Right kidney (tissue), 9 donors: ENCODE measurements at places on chromosomes 11 and 22.
A peak's percentile ranks its signal among the peaks of the same experiment; 100 is the strongest.

- DNase-seq, result no peak
Observed at GRCh38 chr11:95108159-95108611, 18.5 kb downstream of the ENDOD1 start.

DNA sequence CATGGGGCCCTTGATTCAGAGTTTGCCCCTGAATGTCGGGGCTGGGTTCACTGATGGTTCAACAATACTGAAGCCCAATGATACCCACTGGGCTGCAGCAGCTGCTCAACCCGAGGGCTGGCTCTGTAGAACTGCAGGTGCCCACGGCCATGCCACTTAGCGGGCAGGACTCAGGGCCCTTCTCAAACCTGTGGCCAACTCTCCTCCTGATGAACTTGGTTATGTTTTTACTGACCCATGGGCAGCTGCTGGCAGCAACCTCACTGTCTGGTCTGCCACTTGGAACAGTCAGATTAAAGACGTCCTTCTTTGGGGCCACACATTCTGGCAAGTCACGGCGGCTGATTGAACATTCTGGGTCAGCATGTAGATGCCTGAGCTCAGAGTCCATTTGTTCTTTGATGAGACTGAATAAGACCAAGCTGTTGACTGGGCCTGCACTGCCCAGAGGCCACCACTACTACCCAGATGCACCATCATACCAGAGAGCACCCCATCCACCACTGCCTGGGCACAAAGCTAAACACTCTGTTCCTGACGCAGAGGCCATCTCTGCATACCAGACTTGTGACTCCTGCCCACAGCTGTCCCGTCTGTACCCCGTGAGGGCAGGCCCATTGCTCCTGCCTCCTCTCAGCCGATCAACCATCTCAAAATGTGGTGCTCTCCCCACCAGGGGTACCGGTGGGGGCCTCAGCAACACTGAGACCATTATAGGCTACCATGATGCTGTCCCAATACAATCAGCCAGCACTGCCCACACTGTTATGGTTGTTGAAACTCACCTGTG is 67.8 kb downstream of the SHANK2 start:
- DNase-seq, result no peak

DNA sequence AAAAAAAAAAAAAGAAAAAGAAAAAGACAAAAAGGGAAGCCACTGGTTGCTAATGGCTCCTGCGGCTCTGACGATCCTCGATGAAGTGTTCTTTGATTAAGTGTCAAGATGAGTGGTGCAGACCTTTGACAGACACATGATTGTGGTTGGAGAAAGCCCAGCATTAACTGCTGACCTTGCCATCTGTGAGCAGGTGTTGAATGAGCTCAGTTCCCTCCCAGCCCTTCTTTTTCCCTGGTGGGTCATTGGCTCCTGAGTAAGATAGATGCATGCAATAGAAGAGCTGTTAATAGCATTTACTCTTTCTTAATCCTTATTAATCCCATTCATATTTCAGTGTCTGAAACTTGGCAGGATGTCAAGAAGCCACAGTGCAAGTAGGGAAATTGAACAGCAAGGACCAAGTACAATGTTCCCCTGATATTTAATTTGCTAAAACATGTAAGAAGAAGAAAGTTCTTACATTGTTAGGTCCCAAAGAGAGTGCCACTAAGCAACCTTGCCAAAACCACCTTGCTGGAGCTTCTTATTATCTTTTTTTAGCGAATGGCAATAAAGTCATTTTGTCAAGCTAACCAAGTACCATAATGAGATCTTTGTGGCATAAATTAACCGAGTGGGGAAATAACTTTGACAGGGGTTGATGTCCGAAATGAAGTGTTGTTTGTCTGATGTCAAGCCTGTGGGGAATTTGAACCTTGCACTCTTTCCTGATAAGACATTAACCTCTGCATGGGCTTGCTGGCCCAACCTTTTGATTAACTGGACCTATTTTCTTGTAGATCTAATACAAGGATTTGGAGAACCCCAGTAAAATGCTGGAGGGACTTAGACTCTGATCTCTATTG is 113.7 kb downstream of the PTPRJ start:
- DNase-seq, result no peak

GRCh38 chr11:58914821-58915543 is 24.3 kb upstream of the GLYATL1 start:
- no peak for DNase-seq

DNA sequence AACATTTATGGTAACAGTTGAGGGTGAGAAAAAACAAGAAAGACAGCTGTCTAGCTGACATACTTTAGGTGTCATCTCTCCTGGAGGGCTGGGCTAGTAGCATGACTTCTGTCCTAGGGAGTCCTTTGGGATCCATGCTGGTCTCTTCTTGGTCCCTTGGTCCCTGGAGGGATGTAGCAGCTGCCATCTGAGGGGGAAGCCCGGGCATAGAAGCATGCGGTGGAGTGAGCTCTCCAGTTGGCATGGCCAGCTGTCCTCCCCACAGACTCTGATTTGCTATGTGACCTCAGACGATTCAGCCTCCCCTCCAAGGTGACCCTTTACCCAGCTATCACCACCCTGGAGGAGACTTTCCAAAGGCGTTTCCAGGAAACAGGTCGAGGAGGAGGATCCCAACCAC is 28.7 kb downstream of the POU2F3 start:
- no peak for DNase-seq

- DNase-seq, result no peak
Observed at GRCh38 chr11:134742224-134742612, 330.2 kb upstream of the B3GAT1 start.

DNA sequence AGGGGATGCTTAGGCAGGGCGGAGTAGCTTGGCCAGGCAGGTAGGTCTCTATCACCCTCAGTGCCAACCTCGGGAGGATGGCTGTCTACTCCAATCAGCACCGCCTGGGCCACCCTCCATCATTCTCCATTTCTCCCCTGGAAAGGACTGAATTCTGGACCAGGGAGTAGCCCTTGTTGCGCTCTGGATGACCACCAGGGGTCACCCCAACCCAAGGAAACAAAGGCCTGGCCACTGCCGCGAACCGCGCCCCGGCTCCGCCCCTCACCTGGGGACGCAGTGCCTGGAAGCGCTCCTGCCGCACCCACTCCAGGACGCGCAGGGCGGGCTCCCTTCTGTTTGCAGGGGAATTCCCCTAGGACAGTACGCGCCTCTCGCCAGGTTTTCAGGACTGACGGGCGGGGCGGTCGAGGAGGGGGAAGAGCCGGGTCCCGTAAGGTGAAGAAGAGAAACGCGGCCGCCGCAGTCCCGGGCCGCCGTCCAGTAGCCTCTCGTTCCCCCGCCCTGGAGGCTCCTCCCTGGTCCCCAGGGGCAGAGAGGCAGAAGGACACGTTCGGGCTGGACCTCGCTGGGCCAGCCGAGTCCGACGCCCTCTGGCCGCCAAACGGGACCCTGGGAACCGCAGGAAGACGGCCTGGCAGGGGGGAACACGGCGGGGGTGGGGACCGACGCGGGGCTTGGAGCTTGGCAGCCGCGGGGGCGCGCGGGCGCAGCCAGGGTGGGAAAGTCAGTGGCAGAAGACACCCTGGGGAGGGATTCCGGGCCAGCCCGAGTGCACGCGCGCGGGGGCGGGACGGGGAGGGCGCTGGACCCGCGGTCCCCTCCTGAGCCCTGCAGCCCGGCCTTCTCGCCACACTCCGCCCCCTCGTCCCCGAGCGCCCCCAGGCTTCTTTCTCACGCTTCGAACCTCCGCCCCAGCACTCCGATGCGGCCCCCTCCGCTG is 7.1 kb downstream of the SCN4B start:
- DNase-seq, result peak; percentile 89

DNA sequence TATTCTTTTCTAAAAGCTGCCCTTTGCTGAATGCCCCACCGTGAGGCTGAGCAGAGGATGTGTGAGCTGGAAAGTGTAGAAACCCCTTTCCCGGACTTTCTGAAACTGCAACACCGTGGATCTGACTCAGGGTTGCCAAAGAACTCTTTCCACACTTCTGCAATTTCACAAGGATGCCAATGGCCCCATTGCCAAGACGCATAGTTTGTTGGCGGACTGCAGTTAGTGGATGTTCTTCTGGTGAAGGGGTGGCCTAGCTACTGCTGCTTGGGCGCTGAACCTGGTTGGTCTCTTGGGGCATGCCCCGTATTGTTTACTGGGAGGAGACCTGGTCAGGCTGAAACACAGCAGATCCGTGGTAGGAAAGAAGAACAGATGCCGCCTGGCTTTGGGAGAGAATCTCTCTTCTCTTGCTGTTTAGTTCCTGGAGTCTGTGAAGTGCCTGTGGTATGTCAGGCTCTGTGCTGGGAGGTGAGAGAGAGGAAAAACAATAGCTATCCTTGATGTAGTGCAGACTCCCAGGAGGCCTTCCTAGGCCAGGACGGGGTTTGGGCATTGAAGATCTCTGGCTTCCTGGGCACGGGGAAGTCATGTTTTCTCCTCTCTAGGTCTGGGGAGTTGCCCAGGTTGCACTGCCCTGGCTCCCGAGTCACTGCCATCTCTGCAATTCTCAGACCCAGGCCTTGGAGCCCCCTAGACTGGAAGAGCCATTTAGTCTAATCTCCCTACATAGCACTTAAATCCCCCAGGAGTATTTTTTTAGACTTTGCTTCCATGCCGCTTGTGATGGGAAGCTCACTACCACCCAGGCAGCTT is 26.9 kb downstream of the CD82 start:
- DNase-seq, result no peak

DNA sequence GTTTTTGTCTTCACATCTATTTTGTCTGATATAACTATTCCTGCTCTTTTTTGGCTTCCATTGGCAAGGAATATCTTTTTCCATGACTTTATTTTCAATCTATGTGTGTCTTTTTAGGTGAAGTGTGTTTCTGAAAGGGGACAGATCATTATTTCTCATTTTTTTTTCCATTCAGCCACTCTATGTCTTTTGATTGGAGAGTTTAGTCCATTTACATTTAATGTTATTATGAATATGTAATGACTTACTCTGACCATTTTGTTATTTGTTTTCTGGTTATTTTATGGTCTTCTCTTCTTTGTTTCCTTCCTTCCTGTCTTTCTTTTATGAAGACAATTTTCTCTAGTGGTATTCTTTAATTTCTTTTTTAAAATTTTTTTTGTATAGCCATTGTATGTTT is 178.6 kb upstream of the CNTN5 start:
- DNase-seq, result no peak

DNA sequence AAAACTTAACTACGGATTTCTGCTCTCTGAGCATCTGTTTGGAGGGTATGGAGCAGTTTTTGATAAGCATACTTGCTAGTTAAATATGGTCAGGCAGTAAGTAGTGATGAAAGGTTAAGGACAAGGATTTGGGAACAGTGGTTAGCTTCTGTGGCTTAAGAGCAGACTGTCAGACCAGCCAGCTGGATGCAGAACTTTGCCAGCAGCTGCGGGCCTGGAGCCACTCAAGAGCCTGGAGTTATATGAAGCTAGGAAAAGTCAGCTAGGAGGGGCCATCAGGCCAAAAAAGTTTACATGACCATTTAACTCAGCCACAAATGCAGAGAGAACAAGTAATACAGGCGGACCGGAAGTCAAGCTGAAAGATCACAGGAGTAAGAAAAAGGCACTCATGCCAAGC is 1817.7 kb downstream of the LRRC4C start:
- no peak for DNase-seq

DNA sequence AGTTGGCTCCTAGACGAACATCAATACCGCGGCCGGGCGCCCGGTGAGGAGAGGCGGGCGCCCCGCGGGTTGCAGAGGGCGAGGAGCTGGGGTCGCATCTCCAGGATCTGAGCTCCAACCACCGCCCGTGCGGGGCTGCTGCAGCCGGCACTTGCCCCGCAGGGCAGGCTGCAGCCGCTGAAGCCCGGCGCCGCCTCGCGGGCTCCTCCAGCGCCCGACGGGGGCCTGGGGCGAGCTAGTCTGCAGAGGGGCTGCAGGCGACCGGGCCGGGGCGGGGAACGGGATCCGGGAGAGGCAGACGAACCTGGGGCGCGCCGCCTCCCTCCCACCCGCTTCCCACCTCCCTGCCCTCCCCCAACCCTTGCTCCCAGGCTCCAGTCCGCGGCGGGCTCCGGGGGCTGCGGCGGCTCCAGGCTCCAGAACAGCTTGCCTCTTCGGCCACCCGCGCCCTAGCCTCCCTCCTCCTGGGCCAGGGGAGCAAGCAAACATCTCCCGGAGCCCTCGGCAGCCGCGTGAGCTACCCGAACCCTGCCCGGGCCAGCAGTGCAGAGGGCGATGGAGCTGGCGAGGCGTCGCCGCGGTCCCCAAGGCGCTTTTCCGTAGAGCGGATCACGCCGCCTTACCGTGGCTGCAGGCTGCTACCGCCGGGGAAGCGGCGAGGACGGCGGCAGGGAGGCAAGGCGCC is 802 bp downstream of the TENM4 start:
- DNase-seq, result peak; percentile 86

GRCh38 chr22:25080855-25081254 is 118.8 kb upstream of the CRYBB3 start:
- no peak for DNase-seq

DNA sequence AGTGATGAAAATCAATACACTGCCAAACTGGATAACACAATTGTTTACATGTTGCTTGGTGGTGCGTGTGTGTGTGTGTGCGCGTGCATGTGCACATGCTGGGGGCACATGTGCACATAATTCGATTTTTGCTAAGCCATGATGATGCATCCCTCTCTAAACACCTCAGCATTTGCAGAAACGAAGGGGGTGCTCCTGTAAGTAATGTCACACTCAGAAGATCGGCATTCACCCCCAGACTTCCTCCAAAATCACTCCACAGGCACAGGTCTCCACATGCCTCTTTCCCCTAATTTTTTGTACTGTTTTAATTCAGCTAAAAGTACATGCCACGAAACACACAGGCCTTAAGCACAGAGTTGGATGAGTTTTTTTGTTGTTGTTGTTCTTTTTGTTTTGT is 341.5 kb downstream of the SHANK2 start:
- DNase-seq, result no peak

DNA sequence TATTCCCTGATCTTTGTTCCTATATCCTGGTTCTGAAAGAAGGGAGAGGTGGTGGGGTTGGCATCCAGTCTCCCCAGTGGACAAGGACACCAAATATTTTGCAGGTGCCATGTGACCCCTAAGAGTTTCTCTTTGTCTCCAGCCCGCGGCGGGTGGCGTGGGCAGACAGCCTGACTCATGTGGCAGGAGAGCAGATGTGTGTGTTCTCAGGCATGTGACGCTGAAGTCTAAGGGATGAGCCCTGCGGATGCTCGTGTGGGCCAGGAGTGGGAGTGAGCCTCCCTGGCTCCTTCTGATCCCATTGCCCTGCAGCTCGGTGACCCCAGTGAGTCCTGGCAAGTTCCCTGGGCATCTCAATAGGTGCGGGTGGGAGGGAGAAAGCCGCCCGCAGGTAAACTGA is 94.8 kb upstream of the TBCEL start:
- no peak for DNase-seq

DNA sequence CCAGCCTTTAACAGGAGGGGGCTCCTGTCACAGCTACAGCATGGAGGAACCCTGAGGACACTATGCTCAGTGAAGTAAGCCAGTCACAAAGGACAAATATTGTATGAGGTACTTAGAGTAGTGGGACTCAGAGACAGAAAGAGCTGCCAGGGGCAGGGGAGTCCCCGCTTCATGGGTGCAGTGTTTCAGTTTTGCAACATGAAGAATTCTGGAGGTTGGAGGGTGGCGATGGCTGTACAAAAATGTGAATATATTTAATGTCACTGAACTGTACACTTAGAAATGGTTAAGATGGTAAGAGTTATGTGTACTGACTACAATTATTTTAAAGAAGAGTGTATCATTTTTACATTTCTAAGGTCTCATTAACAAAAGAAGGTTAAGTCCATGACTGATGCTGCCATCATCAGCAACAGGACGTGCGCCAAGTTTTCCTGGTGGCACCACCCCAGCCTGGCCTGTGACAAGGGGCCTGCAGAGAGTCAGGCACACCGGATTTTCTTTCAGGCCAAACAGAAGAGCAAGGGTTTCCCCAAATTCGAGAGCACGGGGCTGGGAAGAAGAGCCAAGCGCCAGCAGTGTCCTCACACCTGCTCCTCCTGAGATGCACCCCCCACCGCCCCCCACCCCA is 22.1 kb downstream of the YPEL1 start:
- DNase-seq, result no peak
